ENCODE measurements at places on chromosomes 2 and 18.

DNA sequence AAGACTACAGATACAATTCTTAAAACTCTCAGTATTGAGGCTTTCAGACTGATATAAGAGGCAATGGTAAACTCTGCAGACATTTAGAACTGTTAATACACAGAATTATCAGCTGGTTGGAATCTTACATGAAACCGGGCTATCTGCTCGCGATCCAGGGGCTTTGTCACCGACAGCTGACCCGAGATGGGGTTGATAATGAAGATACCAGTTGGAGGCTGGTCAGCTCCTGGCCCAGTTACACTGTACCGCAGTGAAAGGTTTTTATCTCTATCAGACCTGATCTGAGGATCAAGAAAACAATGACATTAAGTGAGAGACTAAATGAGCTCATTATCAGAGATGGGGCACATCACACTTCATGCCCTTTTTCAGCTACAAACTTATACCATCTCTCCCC is 167.3 kb downstream of the CDH2 start:
- no peak for DNase-seq

DNA sequence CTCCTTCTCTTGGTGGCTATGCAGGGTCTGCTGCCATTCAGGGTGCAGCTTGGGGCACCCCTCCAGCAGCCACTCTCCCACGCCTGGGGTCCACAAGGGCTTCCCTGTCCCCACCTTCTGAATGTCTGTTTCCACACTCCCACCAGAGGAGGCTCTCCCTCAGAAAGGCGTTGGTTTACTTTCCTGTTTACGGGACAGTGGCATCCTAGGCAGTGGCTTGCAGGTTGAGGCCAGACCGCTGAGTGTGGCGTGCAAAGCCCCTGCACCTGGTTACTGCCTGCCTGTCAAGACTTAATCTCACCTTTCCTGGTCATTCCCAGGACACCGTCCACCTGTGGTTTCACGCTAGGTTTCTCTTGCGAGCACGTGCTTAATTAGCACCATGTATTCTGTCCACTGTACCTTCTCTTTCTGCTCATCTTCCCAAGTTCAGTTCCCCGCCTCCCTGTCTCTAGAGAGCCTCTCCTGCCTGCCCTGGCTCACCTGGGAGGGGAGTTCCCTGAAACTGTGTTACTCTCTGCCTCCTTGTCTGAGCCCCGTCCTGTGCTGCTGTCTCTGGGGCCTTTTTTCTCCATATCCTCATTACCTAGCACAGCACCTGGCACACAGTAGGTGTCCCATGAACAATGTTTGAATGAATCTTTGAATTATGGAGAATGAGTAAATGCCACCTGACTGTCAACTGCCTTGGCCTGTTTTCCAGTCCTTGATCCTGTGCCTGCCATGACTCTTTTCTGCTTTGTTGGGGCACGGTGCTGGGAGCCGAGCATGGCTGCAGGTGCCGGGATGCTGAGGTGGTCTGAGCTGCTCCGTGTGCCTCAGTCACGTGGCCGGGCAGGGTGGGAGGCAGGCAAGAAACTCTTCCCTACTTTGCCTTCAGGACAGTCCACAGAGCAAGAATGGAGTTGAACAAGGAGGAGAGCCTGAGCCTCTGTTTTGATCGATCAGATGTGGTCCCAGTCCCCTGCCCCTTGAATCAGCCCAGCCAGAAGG is 56.4 kb downstream of the ARHGEF4 start:
- DNase-seq = no peak

- DNase-seq = no peak
Measured at GRCh38 chr2:150410809-150411208, 76.7 kb downstream of the RND3 start.

- DNase-seq = no peak
Measured at GRCh38 chr2:111624411-111625156, 259.4 kb downstream of the ANAPC1 start.

DNA sequence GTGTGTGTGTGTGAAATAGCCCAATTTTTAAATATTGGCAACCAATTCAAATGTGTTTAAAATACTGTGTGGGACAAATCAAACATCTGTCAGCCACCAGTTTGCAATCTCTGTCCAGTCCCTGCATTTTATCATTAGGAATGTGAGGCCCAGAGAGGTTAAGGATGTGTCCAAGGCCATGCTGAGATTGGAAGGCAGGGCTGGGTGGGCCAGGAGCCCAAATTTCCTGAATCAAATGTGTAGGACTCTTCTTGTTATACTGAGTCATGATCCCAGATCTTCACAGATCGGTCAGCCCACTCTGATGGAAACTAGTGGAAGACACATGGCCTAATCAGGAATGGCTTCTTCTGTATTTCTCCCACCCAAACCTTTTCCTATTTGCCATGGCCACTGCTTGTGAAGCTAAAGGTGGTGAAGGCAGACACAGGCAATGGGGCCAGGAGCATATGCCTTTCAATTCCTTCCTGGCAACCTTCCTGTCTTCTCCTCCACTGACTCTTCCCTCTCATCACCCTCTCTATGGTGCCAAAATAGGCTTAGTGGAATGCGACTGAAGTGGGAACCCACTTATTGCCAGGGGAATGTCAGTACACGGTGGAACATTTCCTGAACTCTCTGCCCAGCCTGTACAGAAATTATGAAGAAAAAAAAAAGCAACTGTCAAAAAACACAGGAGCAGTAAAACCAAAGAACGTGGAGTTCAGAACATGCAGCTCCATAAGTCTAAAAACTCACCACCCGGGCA is 35.5 kb downstream of the ZEB2 start:
- DNase-seq = no peak

GRCh38 chr2:200454927-200455801 is 54.7 kb downstream of the KCTD18 start:
- no peak for DNase-seq

GRCh38 chr2:195364015-195364965 is 292.7 kb upstream of the SLC39A10 start:
- DNase-seq = no peak

DNA sequence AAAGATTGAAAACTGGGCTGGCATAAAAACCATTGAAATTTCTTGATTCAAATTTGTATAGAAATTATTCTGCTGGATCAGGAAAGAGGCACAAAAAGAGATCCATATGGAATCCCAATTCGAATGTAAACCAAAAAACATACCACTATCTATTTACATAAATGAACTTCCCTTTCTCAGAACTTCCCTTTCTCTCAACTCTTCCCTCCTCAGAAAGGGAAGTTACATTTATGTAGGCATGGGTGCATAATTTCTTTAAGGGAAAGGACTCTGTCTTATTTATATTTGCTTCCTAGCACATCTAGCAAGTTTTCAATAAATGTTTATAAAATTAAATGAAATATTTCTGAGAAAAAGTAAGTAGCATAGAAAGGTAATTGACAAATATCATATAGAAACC is 398.1 kb upstream of the ATP5MC3 start:
- DNase-seq = no peak

DNA sequence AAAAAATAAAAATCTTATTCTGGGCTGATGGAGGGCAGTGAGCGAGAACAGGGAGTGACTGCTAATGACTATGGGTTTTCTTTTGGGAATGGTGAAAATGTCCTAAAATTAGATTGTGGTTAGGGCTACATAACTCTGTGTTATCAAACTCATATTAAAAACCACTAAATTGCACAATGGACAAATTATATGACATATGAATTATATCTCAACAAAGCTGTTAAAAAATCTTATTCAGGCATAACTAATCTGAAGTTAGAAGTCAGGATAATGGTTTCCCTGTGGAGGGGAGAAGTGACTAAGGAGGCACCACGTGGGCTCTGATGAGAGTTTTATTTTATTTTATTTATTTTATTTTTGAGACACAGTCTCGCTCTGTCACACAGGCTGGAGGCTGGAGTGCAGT is 32.1 kb upstream of the DPP4 start:
- no peak for DNase-seq

- no peak for DNase-seq
Measured at GRCh38 chr2:118013221-118013723, 598 bp downstream of the CCDC93 start.

DNA sequence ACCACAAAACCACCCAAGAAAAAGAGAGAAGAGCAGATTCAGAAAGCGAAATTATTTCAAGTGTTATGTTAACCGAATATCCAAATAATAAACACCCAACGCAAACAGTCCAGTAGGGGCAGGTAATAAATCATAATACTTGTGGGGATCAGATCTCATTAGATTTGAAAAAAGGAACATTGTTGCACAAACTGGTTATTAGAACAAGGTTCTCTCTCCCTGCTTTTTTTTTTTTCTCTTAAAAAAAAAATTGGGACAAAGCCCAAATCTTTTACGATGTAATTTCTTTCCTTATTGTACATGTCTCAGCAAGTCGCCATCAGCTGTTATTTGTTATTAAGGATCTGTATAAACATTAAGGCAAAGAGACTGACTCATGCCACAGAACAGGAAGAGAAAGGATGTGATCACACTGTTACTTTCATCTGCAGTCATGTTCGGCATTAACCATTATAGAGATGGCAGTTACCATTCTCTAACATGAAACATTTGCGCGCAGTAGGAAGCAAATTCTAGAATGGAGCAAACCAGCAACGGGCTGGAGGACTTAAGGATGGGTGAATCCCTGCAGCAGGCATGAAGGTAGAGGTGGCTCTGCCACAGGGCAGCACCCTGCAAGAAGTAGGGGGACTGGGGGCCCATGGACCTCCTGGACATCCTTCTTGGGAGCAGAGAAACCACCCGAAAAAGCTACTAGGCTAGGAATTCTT is 42.0 kb downstream of the EPHA4 start:
- no peak for DNase-seq

- no peak for DNase-seq
Measured at GRCh38 chr18:9232977-9233376, 96.4 kb downstream of the ANKRD12 start.

DNA sequence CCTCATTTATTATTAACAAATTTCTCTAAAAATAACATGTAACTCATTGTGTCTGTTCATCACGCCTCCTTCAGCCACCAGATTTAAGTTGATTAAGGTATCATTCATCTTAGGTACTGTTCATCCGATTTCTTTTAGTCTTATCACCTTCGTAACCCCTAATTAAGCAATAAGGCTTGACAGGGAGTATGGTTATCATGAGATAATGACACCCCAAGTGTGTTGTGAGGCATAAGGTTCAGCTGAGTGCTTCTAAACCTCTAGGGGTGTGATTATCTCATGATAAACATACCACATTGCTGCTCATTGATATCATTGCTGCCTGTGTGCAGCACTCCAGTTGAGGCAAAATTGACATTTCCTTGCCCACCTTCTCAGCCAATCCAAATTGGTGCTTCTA is 158.9 kb upstream of the BOD1L2 start:
- no peak for DNase-seq

GRCh38 chr2:34012715-34013302 is 413.7 kb upstream of the FAM98A start:
- DNase-seq = no peak

- DNase-seq = no peak
Measured at GRCh38 chr2:106223347-106223746, 29.2 kb upstream of the UXS1 start.

DNA sequence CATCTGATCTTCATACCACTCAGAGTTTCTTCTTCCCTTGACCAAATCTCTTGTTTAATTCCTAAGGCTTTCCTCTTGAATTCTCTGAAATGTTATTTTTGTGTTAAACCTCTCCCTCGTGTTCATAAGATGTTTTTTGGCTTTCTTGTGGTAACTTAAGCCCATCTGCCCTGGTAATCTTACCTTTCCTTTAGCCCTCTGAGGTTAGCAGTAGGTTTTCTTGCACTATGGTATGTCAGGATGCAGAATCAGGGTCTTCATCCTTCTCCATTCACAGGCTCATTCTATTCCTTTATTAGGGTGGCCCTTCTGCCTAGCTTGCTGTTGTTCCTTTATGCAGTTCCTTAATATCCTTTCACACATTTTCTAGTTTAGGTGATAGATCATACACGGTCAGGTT is 24.1 kb downstream of the GIGYF2 start:
- DNase-seq = no peak

GRCh38 chr18:79118797-79119196 is 49.6 kb downstream of the ATP9B start:
- no peak for DNase-seq

GRCh38 chr18:78713726-78714125 is 265.9 kb upstream of the SALL3 start:
- no peak for DNase-seq

GRCh38 chr18:30044496-30044895 is 998.0 kb downstream of the DSC3 start:
- DNase-seq = no peak

GRCh38 chr2:237128026-237128703 is 42.5 kb downstream of the COPS8 start:
- DNase-seq = no peak

DNA sequence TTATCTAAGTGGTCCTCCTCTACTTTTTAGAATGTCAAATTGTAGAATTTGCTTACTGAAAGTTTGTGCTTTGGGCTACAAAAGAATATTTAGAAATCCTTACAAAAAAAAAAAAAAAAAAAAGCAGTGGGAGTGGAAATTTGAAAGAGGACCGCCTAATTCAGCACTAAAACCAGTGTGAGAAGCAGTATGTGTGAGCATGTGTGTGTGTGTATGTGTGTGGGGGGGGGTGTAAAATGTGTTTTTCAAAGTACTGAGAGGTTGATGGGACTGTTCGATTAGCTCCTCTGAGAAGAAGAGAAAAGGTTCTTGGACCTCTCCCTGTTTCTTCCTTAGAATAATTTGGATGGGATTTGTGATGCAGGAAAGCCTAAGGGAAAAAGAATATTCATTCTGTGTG is at the start of gene VIT:
Gene VIT (plus strand): TSS at position 175 of the 400 bp plus-strand sequence. CDS start 19,664 bp downstream, outside the sequence.
- no peak for DNase-seq

GRCh38 chr18:75408554-75409506 is 18.7 kb downstream of the SMIM21 start:
- no peak for DNase-seq

- DNase-seq = no peak
Measured at GRCh38 chr2:127041259-127041970, 65.5 kb downstream of the BIN1 start.

DNA sequence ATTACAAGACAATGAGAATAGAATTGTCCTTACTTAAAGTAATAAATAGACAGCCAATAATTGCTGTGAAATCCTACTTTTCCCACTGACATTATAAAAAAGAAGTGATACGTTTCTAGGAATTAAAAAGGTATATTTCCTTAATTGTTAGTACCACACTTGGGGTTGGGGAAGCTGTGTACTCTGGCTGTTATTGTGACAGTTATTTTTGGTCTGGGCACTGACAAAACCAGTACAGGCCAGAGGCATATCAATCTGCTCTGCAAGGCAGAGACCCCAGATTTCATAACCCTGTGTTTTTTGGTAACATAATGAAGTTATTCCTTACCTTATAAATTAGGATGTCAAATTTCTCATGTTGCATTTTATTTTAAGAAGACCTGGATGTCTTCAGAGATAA is 66.5 kb downstream of the RAB10 start:
- no peak for DNase-seq

All from activated CD8-positive, alpha-beta memory T cell treated with anti-CD3 and anti-CD28 coated beads for 1 hour (primary cell).